ENCODE measurements at places on chromosomes 12 and 14. TPM values are rescaled to one million over a fixed set of nuclear protein-coding genes. Genes with fewer than 3 reads are reported as not detected.

DGLUCY gene
- polyA plus RNA-seq, result 53.7 TPM

DNA sequence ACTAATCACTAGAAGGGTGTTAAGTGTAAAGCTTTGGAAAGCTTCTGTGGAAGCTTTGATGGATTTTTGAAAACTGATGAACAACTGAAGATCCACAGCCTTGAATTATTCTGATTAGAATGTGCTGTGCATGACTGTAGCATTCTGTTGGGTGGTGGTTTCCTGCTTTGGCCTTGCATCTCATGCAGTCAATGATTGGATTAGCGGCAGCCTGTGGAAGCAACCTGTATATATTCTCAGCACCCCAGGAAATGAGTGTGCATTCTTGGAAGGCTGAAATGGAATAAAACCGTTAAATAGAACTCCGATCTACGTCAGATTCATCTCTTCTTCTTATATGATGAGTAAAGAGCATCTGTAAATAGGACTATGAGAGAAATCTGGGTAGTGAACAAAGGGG is 120.2 kb downstream of the SLC16A7 start:
- no peak for DNase-seq

DNA sequence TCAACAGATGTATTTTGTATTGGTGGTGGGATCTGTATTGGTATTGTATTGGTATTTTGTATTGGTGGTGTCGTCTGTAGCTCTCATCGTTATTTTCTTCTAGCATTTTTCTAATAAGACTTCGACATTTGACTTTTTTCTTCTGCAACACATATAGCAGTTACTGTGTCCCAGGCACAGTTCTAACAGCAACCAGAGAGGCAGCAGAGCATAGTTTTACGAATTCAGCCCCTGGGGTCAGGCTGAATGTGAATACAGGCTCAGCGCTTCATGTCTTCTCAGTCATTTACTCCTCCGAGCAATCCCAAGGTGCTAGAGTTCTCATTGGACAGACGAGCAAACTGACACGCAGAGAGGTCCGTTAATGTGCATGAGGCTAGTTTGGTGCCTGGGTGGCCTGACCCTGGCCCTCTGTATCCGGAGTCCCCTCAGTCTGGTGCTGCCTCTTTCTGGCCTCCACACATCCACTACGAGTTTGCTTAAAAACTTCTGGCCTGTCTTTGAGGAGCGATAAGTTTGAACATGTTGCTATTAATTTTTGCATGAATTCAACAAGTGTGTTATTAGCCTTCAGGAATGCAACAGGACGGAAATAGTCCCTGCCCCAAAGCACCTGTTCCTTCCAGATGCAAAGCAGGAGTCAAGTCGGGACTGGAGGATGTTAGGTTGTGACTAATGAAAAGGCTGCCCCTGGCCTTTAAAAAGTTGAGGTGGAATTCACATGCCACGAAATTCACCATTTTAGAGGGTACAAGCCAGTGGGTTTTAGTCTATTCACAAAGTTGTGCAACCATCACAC is 87.0 kb downstream of the GLT1D1 start:
- DNase-seq, result no peak

CIROP gene
- polyA plus RNA-seq, result not detected

- DNase-seq, result no peak
These were observed 97.1 kb downstream of the SLC38A6 start for GRCh38 chr14:61077951-61078720.

DACT1 gene
- 1.7 TPM for polyA plus RNA-seq
